ENCODE measurements at places on chromosomes 11 and 22.

DNA sequence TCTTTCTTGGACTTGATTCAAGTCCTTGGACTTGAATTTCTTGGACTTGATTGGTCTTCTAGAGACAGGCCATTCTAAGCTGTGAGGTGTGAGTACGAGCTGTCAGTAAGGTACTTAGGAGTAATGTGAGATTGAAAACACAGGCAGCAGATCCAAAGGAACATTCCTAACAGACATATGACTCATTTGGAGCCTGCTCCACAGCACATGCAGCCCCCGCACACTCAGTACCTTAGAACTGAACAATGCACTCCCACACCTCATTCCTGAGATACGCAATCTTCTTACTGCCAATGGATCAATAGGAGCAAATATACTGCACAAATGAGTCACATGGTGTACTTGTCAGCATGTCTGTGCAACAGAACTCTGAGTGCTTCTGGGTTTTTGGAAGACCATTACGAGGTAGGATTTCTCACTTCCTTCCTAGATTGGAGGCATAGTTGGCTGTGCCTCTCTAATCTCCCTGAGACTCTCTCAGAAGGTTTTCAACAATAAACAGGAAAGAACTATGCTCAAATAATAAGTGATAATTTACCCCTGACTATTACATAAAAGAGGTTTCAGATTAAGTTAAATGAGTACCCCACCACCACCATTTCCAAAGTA is 243.1 kb downstream of the KCNA4 start:
- DNase-seq, result peak; percentile 87

DNA sequence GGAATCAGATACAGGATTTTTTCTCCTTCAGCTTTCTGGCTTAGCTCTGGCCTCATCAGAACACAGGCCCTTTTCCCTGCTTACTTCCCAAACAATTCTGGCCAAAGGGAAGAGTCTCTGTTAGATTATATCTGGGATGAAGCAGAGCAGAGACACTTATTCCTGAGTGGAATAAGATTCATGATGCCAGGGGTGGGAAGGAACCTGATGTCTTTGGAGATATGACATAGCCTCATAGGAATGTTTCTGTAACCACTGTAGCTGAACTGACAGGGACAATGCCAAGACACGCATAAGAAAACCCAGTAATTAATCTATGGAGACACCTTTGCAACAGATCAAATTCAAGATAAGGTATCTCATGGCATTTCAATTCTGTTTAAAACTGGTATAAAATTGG is 177.1 kb upstream of the RAG2 start:
- peak; percentile 46 for DNase-seq

DNA sequence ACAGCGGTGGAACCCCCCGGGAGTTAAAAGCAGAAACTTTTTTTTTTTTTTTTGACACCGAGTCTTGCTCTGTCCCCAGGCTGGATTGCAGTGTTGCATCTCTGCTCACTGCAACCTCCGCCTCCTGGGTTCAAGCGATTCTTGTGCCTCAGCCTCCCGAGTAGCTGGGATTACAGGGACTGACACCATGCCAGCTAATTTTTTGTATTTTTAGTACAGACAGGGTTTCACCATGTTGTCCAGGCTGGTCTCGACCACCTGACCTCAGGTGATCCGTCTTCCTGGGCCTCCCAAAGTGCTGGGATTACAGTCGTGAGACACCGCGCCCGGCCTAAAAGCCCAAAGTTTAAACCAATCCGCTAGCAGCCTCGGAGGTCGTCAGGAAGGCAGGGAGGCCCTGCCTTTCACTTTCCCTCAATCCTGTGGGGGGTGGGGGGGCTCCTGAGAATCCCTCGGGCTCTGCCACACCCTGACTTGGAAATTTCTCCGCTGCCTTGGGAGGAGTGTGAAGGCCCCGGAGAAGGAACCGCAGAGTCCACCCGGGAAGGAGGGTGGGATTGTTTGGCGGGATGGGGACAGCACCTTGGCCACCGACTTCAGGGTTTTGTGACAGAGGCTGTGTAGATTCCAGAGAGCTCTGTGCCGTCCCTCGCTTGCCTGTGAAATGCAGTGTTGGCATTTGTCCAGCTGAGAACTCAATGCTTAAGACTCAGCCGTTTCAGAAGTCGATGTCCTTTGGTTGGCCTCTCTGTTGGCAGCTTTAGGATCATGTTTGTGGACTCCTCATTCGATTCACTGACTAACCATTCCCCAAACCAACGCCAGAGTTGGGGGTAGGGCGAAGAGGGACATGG is 1.0 kb downstream of the ARHGAP8 start:
- no peak for DNase-seq

DNA sequence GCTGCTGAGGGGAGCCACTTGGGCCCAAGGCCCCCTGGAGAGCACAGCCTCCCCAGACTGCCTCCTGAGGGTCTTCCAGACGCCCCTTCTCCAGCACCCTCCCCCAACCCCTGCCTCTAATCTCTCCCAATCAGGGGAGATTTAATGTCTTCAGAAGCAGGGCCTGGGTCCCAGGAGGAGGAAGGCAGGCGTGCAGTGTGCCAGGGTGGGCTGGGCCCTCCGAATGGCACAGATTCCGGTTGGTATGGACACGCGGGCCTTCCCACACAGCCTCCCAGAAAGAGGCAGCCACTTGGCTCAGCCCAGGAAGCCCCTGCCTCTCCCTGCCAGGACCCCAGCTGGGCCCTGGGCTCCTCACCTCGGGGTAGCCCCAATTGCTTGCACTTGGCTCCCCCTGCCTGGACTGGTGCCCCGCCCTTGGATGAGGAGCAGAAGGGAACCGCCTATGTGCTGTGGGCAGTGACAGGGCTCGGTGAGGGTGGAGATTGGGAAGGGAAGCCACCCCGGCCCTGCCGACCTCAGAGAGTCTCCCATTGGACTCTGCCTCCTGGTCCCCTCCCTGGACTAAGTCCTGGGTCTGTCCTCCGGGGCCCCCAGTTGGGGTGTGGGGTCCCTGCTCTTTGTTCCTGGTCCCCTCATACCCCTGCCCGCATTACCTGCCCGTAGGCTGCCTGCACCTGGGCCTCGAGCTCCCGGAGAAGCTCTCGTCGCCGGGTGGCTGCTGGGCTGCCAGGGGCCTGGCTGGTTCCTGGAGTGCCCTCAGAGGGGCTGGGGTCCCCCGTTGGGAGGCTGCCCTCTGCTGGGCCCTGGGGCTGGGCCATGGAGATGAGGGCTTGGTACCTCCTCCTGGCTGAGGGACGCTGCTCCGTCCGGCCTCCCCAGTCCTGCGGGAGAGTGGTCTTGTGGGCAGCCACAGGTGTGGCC is 572 bp upstream of the CABP2 start:
- no peak for DNase-seq

GRCh38 chr22:30574997-30575671 is 669 bp upstream of the GAL3ST1 start:
- DNase-seq, result no peak

GRCh38 chr22:26889802-26890201 is 232.4 kb downstream of the MIAT start:
- DNase-seq, result no peak

- DNase-seq, result no peak
Measured at GRCh38 chr11:46855167-46855566, 9.1 kb upstream of the CKAP5 start.
